RCC 7860 (cell line): ENCODE measurements at places on chromosomes 7 and 10.

DNA sequence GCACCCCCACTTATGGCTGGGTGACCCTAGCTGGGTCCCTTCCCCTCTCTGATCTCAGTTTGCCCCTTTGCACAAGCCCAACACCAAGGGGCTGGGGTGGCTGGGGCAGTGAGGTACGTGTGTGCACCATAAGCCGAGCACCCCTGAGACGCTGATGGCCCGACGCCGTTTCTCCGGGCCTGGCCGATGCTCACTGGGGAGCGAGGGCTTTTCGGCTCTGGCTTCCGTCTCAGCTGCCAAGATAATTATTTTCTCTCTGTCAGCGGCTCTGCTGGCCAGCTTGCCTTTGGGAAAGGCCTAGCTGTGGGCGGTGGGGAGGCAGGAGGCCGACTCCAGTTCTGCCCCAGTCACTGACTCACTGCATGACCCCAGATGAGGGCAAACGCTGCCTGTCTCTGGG is 91.0 kb downstream of the ZMIZ1 start:
- no peak for DNase-seq

DNA sequence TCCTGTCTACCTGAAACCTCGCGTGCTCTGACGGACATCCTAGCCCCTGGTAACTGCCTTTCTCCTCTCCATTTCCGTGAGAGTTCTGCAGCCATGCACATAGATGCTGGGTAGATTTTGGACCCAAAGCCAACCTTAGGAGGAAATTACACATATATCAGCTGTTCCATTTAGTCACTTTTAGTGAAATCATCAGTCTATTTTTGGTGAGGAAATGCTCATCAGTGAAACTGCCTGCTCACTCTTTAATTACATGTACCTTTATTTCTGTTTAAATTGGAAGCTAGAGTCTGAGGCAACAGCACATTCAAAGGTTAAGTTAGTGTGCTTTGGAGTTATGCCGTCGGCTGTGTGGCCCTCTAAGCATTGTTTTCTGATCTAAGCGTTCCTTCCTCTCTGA is 231.3 kb downstream of the WDR37 start:
- no peak for DNase-seq

- DNase-seq = peak; percentile 38
These were observed 7.1 kb upstream of the HOXA2 start for GRCh38 chr7:27109466-27110185.

GRCh38 chr7:2730846-2731770 is 43.1 kb downstream of the AMZ1 start:
- DNase-seq = no peak

- DNase-seq = no peak
These were observed 123.1 kb downstream of the CLEC2L start for GRCh38 chr7:139646566-139646965.

DNA sequence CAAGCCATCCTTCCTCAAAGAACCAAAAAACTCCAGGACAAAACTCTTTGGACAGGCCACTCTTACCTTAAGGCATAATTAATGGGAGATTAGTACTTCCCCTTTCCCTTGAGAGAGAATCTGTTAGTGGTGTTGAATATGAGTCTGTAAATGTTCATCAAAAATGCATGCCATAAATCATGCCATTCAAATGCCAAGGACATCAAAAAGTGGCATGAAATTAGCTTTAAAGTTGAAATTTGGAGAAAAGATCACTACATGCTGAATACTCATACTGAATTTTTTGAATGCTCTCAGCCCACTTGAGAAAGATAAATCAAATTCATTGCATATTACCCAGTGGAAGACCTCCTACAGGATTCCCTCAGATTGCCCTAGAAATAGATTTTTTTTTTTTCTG is 6.7 kb downstream of the NRCAM start:
- DNase-seq = no peak

DNA sequence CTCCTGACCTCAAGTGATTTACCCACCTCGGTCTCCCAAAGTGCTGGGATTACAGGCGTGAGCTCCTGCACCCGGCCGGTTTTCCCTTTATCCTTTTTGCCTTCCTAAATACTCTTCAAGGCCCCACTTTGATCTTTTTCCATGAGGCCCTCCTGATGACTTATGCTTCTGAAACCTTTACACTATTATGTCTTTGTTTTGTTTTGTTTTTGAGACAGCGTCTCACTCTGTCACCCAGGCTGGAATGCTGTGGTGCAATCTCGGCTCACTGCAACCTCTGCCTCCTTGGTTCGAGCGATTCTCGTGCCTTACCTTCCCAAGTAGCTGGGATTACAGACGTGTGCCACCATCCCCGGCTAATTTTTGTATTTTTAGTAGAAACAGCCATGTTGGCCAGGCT is 3.8 kb downstream of the STMP1 start:
- DNase-seq = no peak

DNA sequence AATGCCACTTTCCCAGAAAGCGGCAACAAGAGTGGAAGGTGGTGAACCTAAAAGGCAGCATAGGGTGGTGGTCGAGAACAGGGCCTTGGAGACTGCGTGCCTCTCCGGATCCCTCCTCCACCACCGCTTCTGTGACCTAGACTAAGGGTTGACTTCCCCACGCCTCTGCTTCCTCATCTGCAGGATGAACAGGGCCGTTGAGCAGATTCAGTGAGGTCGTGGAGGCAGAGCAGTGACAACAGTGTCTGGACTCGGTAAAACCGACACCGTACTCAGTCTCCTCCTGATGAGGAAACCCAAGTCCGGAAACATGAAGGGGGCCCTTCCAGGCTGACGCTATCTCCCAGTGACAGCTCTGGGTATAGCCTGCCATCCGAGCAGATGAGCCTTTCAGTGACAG is 162.6 kb downstream of the CELF2 start:
- no peak for DNase-seq

GRCh38 chr7:111255576-111255975 is 164.6 kb downstream of the LRRN3 start:
- no peak for DNase-seq

GRCh38 chr7:22663357-22663718 is 63.7 kb upstream of the IL6 start:
- DNase-seq = peak; percentile 26

- no peak for DNase-seq
These were observed 20.9 kb downstream of the WBP1L start for GRCh38 chr10:102764470-102765161.

DNA sequence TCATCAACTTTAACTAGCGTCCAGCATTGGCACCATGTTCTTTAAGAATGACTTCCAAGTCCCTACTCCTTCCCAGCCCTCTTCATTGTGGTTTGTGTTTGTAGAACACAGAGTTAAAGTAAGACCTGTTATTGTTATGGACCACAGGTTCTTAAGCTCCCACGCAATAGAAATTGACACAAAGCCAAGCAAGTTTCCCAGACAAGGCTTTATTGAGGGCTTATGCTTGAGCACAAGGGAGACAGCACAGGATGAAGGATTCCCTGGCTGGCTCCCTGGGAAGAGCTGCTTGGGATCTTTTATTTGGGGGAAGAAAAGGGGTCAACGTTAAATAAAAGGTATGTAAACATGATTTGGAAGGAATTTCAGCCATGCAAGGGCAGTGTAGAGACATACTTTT is 44.3 kb upstream of the PRKCQ start:
- DNase-seq = no peak

DNA sequence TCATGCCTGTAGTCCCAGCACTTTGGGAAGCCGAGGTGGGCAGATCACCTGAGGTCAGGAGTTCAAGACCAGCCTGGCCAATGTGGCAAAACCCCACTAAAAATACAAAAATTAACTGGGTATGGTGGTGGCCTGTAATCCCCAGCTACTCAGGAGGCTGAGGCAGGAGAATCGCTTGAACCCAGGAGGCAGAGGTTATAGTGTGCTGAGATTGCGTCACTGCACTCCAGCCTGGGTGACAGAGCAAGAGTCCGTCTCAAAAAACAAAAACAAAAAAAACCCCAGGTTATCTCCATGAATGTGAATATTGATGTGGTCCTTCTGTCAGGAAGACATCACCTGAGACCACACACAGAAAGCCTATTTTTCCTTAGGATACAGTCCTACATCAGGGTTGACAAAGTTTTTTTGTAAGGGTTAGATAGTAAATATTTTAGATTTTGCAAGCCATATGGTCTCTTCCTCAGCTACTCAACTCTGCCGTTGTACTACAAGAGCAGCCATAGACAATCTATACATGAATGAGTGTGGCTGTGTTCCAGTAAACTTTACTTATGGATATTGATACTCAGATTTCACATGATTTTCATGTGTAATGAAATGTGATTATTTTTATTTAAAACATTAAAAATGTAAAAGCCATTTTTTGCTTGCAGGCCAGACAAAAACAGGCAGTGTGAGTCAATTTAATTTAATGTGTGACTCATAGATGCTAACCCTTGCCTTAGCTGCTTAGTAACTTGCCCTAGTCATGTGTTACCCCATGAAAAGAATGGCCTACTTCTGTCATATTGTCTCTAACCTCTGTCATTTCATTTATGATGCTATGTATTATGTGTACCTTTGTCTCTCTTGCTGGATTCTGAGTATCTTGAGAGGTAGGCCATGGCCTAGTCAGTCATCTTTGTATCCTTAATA is 78.1 kb downstream of the TPST1 start:
- DNase-seq = peak; percentile 83

GRCh38 chr7:82742163-82742562 is 298.6 kb upstream of the CACNA2D1 start:
- no peak for DNase-seq

DNA sequence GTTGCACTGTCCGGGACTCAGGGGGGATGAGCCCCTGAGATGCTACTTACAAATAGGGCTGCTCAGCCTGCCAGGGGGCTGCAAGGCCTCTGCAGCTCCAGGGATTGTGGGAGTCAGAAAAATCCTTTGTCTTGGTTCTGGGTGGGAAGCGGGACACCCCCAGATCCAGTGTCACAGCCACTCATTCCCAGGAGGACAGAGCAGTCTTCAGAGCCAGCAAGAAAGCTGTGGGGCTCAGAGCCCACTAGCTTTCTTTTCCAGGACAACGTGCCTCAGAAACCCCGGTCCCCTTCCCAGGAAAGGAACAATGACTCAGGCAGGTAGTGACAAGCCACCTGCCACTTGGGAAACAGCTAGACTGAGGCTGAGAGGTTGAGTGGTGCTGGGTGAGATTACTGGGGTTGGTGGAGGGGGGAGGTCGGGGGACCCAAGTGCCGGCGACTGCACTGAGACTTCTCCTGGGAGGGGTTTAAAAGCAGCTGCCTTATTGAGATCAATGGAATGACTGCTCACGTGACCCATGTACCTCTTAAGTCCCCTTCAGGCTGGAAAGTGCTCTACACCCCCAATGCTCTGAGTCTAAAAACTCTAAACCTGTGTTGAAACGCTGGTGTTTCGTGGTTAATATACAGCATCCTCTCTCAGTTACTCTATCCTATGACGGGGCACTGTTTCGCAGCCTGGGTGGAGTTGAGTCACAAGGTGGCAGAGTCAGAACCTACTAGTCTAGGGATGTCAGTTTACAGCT is 123.6 kb downstream of the UBE2H start:
- peak; percentile 58 for DNase-seq

DNA sequence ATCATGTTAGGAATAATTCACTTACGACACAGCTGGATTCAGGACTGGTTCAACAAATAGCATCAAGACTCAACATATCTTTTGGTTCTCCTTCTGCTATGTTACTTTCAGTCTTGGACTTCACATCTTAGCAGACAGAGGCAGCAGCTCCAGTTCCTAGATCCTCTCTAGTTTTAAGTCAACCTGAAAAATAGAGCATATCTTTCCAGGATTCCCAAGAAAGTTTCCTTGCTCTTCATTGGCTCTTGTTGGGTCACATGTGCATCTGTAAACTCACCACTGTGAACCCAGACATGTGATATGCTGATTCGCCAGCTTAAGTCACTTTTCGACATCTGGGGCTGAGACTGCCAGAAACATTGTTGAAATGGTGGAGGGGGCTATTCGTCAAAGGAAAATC is 210.1 kb upstream of the KMT2E start:
- no peak for DNase-seq
